ENCODE measurements at places on chromosomes 4 and X.

DNA sequence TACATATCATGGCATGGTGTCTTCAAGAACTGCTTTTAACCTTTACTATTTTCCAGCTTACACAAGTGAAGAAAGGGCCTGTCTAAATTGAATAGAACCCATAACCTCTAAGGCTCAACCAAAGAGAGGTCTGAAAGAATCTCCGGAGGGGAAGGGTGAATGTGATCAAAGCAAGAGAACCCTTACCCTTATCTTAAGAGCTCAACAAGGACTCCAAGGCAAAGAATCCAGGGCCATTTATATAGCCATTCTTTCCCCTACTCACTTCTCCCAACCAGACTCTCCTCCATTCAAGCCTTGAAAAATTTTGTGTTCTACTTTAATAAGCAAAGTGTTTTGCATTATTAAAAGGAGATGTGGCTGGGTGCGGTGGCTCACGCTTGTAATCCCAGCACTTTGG is 118.7 kb downstream of the SH3RF1 start:
- DNase-seq: no peak

DNA sequence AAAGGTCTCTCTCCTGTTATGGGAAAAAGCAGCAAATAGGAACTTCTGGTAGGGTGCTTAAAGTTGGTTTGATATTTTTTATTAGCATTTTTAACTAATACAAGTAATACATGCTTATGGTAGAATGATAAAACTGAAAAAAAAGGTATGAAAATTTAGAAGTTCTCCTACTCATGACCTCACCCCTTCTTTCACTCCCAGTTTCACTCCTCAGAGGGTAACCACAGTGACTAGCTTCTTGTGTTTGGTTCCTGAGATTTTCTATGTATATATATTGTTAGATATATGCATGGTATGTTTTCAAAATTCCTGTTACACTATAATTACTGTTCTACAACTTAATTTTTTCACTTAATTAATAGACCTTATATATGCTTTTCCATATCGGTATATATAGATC is 66.5 kb downstream of the AR start:
- DNase-seq: no peak

GRCh38 chr4:826508-827208 is 729 bp upstream of the CPLX1 start:
- DNase-seq: no peak

DNA sequence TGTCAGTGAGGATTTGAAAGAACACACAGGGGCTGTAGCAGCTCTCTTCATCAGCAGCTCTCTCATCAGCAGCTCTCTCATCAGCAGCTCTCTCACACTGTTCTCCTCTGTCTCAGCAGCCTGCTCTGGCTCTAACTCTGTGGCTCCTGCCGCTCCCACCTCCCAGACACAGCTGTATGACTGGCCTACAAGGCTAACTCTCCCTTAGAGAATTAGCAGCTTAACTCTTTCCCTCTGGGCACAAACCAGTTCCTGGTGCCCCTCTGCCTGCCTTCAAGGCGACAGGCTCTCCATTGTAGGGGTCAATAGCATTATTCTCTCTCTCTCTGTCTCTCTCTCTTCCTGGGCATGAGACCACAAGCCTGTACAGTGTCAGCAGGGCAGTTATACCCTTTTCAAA is 385.6 kb upstream of the PCDH10 start:
- DNase-seq: no peak

GRCh38 chr4:16140879-16141249 is 57.0 kb upstream of the PROM1 start:
- peak; percentile 87 for DNase-seq

GRCh38 chrX:94329182-94329581 is 655.2 kb downstream of the FAM133A start:
- no peak for DNase-seq

GRCh38 chr4:84852081-84852480 is 114.4 kb downstream of the WDFY3 start:
- no peak for DNase-seq

DNA sequence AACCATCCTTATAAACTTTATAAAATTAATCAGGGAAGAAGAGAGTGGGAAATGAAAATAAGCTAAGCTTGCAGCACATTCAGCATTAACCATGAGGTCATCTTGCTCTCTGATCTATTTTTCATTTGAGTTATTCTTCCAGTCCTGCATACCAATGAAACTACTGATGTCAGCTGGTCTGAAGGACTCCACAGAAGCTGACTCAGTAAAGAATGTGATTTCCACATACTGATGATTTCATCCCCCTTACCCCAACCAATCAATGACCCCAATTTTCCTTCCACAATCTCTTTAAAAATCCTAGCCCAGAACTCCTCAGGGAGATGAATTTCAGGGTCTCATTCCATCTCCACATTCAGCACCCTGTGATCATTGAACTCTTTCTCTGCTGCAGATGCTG is 18.8 kb upstream of the DSPP start:
- DNase-seq: peak; percentile 89

DNA sequence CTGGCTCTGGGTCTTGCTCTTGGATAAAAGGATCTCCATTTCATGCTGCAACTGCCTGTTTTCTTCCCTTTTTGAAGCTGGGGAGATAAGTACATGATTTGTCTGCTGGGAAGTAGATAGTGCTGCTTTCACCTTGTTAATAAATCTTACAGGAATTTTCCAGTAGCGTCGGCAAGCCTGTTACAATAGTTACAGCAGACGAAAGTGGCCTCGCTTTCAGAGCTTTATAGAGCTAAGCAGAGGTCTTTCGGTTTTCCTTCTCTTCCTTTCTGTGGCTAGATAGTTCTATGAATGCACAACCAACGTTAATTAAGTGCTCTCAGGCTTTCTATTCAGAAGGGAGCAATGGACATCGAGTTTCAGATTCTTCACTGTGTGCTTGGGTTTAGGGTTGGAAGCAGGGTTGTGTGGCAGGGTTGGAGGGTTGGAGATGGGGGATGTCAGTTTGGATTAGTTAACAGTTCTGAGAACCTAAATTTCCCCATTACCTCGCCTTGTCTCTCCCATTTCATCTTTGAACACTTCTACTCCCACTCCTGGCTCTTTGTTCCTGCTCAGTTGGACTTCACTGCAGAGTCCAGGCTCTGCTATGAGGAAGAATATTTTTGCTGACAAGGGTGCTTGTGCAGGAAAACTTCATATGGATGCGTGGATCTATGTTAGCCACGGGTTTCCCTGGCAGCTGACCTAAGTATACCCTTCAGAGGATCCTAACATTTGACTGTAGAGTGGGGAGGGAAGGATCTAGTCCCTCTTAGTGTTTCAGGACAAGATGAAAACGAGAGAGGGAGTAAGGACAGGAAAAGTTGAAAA is 237.9 kb downstream of the ARHGAP10 start:
- DNase-seq: peak; percentile 37

DNA sequence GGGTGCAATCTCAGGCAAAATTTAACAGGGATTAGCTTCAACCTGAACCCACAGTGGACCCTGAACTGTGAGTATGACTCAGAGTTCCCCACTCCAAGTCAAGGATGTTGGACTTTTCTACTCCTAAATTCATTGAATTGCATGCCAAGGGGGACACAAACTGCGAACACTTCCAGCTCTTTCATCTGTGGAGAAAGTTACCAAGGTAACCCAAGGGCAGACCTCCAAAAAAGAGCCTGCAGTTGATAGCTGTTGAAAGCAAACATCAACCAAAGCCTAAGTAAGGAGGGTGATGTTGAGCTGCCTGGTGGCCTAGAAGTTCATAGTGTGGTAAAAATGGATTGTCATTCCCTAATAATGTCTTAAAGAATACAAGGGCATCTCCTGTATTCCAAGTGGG is 1242.9 kb downstream of the C4orf33 start:
- DNase-seq: no peak

DNA sequence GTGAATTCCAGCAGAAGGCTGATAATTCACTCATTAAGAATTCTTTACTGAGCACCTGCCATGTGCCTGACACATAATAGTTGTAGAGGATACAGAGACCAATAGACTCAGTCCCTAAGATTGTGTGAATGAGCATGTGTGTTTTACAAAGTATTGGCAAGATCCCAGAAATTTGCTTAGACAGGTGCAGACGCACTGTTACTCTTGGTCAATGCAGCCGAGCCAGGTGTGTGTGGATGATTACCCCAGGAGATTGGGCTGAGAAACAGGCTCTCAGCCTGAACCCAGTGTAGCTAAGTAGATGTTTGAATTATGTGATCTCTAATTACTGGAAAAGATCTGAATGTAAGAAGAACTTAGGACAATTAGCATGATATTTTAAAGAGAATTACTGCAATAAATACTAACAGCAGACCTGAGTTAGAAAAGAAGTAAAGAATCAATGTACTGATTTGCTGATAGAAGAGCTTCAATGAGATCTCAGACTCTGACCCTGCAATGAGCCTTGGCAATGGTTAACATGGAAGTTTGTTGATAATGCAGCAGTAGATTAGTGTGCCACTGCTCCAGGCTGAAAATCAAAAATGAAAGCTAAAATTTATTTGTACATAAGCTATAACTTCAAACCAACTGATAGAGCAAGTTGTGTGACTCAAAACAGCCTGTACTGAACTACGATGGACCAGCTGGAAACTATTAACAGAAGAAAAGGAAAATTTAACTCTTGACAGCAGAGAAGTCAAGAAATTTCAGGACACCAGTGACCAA is 32.2 kb upstream of the NDST4 start:
- no peak for DNase-seq

DNA sequence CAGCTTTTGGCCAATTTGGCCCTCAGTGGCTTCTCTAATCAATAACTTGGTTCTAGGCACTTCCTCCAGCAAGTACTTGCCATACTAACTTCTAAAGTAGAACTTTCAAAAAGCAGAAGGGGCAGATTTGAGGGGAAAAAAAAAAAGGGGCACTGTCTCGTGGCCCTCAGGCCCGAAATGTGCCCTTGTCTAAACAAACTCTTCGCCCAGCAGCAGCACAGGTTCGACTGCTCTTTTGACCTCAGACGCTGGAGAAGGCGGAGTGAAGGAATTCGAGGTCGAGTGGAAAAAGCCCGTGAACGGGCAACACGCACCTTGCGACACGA is 775 bp downstream of the GRPEL1 start:
- no peak for DNase-seq

- no peak for DNase-seq
These were observed 148.1 kb downstream of the PLS3 start for GRCh38 chrX:115709039-115709438.

GRCh38 chr4:112861691-112862674 is 187.5 kb upstream of the ANK2 start:
- peak; percentile 18 for DNase-seq

DNA sequence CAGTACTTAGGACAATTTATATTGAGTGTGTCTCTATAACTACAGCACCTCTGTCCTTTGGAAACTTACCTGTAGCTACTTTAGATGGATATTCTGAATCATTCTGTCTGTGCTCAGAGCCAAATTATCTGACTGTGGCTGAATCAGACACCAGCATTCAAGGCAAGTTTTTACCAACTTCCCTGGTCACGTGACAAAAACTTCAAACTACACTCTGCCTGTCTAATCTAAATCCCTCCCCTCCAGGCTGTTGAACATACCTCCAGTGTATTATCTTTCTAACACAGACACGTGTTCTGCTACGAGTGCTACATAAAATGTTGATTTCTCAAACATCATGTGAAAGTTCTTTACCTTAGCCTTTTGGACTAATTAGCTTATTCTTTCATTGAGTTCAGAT is 641.2 kb upstream of the CPEB2 start:
- DNase-seq: no peak
